Activated CD4-positive, alpha-beta T cell treated with anti-CD3 and anti-CD28 coated beads, Interleukin-2, amount 50 U/mL, for 24 hours (primary cell): ENCODE measurements at places on chromosomes 11 and 22.

GRCh38 chr22:46115755-46116490, 34.4 kb upstream of the PPARA start:
- DNase-seq = no peak

DNA sequence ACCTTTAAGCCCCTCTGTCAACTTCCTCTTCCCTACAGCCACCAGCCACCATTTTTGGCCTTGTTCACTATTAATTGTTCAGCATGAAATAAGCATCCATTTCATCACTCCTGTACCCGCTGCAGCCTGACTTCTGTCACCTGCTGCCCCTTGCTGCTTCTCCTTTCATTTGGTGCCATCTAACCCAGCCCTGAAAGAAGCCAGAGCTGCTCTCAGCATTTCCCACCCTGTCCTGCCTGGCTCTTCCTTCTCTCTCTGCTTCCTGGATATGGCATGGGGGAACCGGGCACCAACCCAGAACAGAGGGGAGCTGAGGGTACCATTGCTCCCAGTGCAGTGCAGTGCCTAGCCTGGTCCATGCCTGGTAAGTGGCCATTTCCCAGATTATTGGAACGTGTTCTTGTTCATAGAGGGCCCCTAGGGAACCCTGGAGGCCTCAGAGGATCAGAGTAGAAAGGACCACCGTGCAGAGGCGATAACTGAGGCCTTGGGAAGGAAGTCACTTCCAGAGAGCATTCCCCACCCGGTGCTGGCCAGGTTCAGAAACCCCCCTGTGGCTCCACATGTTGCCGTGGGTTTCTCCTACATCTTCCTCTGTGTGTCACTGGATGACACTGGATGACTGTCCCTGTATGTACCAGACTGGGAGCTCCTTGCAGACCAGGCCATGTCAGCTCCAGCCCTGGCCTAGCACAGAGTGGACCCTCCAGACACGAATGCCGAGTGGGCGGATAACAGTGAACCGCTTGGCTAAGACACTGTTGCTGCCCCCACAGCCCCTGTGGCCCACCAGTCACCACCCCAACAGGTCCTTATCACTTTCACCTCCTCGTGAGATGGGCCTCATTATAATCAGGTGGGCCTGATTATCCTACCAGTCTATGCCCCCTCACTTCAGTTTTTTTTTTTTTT, 4.7 kb downstream of the YDJC start:
- no peak for DNase-seq

DNA sequence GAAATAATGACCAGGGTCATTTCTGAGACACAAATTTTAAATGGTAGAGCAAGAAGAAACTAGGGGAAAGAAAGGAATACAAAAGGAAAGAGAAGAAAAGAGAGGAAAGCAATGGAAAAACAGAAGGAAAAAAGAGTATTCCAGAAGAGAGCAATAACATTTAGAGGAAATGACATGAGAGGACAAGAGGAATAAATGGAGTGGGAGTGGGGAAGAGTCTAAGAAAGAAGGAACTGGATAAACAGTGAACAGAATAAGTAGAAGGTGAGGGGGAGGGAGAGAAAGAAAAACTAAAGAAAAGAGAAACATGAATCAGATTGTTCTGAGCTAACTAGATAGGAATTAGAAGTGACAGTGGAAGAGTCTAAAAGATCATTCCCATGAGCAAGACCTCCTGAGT, 28.4 kb downstream of the PRDM10 start:
- DNase-seq = no peak

- no peak for DNase-seq
Measured at GRCh38 chr11:70092959-70093715, 15.0 kb downstream of the ANO1 start.

DNA sequence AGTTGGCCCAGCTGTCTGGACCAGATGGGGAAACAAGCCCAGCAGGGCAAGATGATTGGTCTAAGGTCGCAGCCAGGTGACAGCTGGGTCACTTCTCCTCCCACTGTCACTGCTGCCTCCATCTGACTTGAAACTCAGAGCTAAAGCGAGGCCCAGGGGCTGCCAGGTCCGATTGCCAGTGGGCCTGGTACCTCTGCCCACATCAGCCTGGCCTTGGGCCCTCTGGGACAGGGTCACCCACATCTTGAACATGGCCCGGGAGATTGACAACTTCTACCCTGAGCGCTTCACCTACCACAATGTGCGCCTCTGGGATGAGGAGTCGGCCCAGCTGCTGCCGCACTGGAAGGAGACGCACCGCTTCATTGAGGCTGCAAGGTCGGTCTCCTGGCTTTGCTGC, 5.8 kb downstream of the SSH3 start:
- DNase-seq = no peak

DNA sequence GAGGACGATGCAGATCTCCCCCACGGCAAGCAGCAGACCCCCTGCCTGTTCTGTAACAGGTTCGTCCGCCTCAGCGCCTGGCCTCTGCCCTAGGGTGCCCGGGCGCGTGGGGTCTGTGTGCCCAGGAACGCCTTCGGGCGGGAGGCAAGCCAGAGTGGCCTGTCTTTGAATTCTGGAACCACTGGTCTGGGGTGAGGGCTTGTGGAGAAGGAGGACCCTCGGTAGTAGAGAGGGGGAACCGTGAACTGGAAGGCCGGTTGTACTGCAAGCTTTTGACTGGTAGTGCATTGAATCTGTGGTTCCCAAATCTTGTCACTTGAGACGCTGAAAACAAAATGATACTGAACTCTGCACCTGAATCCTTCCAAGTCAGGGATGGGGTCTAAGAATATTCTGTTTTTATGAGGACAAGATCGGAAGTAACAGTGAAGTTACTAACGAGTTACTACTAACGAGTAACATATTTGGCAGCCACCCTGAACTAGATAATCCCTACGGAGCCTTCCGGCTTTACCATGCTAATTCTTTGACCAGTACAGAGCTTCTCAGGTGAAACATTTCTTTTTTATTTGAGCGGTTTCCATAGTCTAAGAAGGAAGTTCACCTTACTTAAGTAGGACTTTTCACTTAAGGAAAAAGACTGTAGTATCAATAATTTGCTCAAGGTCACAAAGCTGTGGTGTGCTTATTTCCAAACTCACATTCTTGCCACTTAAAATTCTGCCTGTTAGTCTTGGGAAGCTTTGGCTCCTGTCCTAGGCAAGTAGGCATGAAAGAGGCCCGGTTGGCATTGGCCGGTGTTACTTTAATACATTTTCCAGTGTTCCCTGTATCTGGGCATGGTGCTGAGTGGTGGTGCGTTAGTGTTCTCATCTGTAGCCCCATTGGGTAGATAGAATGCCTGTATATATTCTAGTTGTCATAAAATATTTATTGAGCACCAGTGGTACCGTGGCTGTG, 860 bp downstream of the PRMT3 start:
- DNase-seq = no peak

DNA sequence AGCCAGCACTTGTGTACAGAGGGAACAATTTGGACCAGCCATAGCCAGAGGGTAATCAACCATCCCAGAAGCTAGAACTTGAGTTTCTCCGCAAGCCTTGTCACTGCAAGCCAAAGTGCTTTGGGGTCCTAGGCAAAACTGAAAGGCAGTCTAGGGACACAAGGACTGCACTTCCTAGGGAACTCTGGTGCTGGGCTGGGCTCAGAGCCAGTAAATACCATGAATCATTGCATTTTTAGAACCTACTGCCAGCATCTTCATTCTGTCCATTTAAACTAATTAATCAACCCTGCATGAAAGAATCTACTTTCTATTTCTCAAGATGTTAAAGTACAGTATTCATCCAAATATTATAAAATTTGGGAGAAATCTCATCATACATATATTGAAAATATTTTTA, 20.0 kb downstream of the PATE3 start:
- no peak for DNase-seq

- no peak for DNase-seq
Measured at GRCh38 chr11:59523541-59523940, 12.2 kb downstream of the OR4D9 start.

- DNase-seq = no peak
Measured at GRCh38 chr11:19853920-19854319, 141.3 kb downstream of the NAV2 start.
